Fibroblast of villous mesenchyme (primary cell): ENCODE measurements at places on chromosomes 5 and 9. TPM values are rescaled to one million over a fixed set of nuclear protein-coding genes. Genes with fewer than 3 reads are reported as not detected.

DNA sequence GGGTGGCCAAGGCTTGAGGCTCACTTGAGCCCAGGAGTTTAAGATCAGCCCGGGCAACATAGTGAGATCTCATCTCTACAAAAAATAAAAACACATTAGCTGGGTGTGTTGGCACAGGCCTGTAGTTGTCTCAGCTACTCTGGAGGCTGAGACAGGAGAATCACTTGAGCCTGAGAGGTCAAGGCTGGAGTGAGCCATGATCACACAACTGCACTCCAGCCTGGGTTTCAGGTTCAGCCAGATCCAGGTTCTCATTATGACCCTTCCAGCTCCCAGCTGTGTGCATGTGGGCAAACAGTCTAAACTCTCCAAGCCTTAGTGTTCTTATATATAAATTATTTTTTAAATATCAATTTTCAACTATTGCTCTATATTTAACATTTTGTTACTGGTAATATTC is 67.9 kb downstream of the ALDH7A1 start:
- DNase-seq: no peak

GRCh38 chr5:179400020-179400419 is 54.8 kb upstream of the ADAMTS2 start:
- DNase-seq: no peak

- no peak for DNase-seq
Observed at GRCh38 chr9:137441289-137441934, at the start of gene ENTPD8. TSS of gene ENTPD8 (minus strand) at chr9:137441357. CDS start at chr9:137438285, 3,072 bp downstream.

GRCh38 chr5:28685794-28686193 is 1647.4 kb upstream of the CDH9 start:
- no peak for DNase-seq

GRCh38 chr5:83527221-83527620 is 55.7 kb downstream of the VCAN start:
- DNase-seq: no peak

COL5A1 gene
- total RNA-seq: 295 and 502 TPM in 2 replicates

MEIKIN gene
- total RNA-seq: not detected in 2 replicates
